ENCODE measurements at places on chromosomes 2 and 18. TPM values are rescaled to one million over a fixed set of nuclear protein-coding genes. Genes with fewer than 3 reads are reported as not detected.
A peak's percentile ranks its signal among the peaks of the same experiment; 100 is the strongest.

AGXT gene
- not detected for total RNA-seq

GRCh38 chr2:235551965-235552364, 58.1 kb downstream of the AGAP1 start:
- no peak for DNase-seq

GRCh38 chr2:215888680-215889079, 124.7 kb downstream of the MREG start:
- DNase-seq = no peak

GRCh38 chr2:162172802-162173370, 20.8 kb upstream of the GCG start:
- no peak for DNase-seq

GPR55 gene
- total RNA-seq = 0.26 TPM

DNA sequence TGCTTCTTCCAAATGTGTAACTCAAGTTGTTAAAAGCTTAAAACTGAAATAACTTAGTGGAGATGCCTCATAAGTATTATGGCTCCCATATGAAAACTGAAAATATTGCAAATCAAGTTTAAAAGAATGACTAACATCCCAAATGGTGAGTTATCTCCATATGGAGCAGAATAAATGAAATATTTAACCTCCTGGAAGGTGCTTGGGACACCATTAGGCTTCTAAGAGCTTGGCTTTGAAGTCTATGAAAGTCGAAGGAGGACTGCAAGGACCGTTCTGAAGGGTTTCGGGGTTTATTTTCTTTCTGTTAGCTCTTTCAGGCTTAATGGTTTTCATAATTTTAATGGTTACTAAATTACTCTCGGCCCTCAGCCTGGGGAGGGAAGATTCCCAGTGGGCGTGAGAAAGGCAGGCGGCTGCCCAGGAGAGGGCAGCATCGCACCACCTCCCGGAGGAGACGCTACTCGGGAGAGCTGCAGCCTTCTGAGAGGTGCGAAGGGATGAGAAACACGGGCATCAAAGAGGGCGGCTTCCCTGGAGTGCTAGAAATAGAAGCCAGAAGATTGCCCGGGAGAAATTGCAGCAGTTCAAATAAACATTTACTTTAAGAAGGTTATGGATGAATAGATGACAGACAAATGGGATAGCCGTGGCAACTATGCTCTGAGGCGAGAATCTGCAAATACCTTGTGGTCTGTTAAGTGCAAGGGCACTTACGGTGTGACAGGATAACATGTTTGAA, 43.1 kb downstream of the MAP3K19 start:
- DNase-seq = peak; percentile 71

DNA sequence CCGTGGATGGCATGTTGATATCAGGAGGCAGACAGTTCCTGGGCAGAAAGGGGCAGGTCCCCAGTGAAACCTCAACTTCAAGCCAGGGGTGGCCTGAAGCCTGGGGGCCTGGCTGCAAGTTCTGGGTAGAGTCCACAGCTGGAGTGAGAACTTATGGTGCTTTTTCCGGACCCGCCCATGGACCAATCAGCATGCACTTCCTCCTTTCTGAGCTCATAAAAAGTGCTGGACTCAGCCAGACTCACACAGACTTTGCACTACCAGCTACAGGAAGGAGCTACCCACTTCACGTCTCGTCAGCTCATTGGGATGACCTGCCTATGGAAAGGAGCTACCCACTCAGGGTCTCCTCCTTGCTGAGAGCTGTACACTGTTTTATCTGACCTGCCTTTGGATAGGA, 183.1 kb upstream of the MC4R start:
- no peak for DNase-seq

DNA sequence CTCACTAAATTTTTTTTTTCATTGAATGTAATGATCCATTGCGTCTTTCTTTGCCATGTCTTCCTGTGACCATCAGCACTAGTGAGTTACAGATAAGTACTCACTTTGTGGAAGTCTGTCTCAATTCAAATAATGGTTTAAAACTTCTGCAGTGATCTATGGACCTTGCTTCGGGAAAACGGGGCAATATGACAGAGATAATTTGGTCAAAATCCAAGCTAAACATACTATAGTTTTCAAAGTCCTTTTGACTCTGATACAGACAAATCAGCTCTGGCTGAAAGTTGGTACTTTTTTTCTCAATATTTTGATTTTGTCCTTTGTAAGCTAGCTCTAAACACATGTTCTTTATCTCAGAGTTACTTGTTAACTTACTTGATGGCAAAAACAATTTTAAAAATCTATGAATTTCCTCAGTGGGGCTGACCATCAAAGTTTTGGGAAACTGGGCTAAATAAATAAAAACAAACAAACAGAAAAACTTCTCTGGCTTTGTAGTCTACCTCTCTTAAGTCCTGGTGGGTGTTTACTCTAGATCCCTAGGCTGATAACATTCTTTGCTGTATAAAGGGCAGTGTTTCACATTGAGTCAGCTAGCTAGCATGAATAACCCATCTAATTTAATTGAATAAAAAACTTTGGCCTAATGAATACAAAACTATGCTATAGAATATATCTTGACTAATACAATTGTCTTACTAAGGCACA, 327.6 kb downstream of the RDH14 start:
- DNase-seq = no peak

GRCh38 chr2:67216103-67216502, 181.0 kb upstream of the ETAA1 start:
- no peak for DNase-seq

ETAA1 gene
- 6.9 TPM for total RNA-seq

- DNase-seq = no peak
Observed at GRCh38 chr18:60010513-60010912, 110.7 kb downstream of the PMAIP1 start.

- no peak for DNase-seq
Observed at GRCh38 chr2:1988594-1988993, 244.3 kb upstream of the PXDN start.

EFEMP1 gene
- total RNA-seq = not detected

DNA sequence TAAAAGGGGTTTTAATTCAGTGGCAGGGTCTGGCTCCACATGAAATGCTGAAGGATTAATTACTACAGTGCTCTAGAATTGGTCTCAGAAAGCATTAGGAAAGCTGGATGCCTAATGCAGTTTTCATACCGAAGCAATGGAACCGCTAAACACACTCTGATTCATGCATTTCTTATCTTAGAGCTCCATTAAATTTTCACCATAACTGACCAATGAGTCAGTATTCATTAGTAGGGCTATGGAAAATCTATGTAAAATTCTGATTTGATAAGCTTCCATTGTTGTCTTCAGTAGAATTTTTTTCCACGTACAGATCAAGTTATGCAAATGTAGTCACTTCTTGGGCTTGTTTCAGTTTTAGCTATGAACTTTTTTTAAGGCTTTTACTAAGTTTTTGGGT, 359.9 kb downstream of the ARHGAP15 start:
- no peak for DNase-seq

GRCh38 chr2:97713296-97714083, at the start of gene ZAP70:
Gene ZAP70 (plus strand): TSS chr2:97713576. CDS start chr2:97724037, 10,461 bp downstream.
- peak; percentile 81 for DNase-seq

- no peak for DNase-seq
Observed at GRCh38 chr2:191611614-191612013, 66.3 kb upstream of the NABP1 start.

FABP1 gene
- total RNA-seq = not detected

DNA sequence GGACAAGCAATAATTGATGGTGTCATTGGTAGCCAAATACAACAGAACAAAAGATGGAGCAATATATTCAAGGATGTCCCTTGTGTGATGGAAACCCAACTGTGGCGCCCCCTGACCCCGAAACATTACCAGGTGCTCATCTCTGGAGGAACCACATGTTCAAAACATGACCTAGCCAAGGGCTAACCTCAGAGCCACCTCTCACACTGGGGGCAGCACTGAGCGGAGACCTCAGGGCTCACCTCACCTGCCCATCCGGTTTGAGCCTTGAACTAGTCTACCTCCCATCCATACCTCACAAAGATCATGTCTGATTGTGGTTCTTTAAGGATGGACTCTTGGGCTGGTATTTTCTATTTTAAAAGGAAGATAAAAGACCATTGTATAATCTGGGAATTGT, 314.4 kb upstream of the CDH7 start:
- no peak for DNase-seq

GRCh38 chr2:200259577-200259957, 46.9 kb upstream of the SPATS2L start:
- DNase-seq = no peak

C2orf80 gene
- total RNA-seq = not detected

DNA sequence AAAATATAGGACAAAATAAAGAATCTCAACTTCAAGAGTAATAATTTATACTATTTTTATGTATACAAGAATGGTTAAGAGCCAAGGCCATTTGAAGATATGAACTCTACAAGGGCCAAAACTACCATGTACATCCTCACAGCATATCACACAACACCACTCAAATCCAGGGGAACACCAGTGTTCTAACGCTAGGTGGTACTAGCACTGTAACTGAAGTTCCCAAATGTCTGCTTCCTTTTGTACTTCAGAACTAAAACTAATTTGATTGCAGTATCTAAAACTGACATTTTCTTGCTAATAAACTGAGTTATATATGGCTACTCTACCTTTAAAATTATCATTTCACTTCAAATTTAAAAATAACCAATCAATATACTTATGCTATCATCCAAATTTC, 47.0 kb downstream of the REV1 start:
- DNase-seq = no peak

- no peak for DNase-seq
Observed at GRCh38 chr18:2654928-2655177, 673 bp upstream of the SMCHD1 start.

- no peak for DNase-seq
Observed at GRCh38 chr2:55163274-55163721, 68.8 kb downstream of the CLHC1 start.

DNA sequence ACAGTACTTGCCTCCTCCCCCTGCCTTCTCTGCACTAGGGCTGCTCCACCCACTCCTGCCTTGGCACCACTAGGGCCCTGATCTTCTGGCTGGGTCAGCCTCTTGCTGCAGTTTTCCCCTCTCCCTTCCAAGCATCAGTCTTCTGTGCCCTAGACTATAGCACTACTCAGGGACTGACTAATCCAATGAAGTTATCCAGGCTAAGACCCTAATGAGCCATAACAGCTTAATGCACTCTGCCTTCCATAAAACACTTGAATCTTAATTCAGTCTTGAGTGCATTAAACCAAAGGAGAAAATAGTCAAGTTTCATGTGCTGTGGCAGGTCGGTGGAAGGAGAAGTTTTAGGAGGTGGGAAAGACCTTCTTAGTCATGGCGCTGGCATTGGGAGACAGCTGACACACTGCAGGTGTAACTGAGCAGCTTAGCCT, 95.7 kb downstream of the BIN1 start:
- DNase-seq = no peak

DNA sequence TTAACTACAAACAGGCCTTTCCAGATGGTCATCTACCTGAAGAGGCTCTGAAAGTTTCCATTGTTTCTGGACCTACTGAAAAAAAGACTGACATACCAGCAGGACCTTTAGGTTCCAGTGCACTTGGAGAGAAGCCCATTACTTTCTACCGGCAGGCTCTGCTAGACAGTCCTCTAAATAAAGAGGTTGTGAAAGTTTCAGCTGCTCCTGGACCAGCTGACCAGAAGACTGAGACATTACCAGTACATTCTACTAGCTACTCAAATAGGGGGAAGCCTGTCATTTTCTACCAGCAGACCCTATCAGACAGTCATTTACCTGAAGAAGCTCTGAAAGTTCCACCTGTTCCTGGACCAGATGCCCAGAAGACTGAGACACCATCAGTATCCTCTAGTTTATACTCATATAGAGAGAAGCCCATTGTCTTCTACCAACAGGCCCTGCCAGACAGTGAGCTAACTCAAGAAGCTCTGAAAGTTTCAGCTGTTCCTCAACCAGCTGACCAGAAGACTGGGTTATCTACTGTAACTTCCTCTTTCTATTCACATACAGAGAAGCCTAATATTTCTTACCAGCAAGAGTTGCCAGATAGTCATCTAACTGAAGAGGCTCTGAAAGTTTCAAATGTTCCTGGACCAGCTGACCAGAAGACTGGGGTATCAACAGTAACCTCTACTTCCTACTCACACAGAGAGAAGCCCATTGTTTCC, 65.8 kb downstream of the ALMS1 start:
- no peak for DNase-seq

DNA sequence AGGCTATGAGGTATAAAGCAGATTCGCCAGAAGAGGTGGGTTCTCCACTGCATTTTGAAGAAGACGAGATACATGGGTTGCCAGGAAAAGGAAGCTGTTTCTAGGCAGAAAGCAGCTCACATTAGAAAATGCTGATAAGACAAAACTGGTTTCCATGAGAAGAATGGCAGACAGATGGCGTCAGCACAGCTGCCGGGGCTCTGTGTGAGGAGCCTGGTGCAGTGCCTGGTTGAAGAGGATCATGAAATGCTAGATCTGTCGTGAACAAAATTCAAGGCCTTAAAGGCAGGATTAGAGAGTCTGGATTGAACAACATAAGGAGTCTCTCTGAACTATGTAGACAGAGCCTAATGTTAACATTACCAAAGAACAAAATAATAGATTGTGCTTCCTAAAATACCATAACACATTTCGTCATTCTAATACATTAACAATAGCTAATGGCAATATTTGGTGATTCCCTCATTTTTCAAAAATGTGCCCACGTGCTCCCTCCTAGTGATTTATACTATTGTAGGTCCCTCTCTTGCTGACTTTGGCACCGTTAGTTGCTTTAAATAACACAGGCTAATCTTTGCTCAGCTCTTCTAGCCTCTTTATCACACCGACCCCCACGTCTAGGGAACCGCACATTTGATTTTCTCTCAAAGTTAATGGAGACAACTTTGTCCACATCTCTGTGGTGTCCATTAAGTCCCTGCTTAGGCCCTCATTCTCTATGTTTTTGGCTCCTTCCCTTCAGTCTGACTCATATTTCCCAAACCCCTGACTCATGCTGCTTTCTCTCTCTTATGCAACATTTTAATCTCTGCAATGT, 38.2 kb downstream of the EFEMP1 start:
- DNase-seq = no peak

TRPM8 gene
- total RNA-seq = not detected

DNA sequence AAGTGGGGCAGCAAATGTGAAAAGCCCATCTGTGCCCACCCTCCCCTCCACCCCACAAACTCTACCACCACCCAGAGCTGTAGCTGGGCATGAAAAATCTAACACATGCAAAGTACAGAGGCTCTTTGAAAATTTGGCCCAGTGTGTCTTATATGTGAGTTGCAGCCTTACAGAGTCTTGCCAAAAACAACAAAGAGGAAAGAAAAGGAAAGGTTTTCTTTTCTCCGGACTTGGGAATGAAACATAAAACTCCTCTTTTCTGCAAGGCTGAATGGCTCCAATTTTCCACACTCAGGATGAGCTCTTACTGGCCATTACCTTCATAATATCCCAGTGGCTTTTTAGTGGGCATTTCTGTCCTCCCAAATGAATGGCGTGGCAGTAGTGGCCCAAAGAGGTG, 27.9 kb upstream of the POU3F3 start:
- DNase-seq = no peak

Data from natural killer cell treated with Interleukin-12 subunit alpha and Interleukin-12 subunit beta and Interleukin-15 and Interleukin-18, amount 100 ng/mL, for 72 hours (primary cell).